Dermis lymphatic vessel endothelial cell (primary cell): ENCODE measurements at places on chromosomes 3 and 15. TPM values are rescaled to one million over a fixed set of nuclear protein-coding genes. Genes with fewer than 3 reads are reported as not detected.

The NDN gene
- total RNA-seq = 29.0 and 48.8 TPM in 2 replicates

The MED12L gene
- total RNA-seq = under 0.01 and 0.17 TPM in 2 replicates

The TMEM42 gene
- 7.5 and 8.5 TPM in 2 replicates for total RNA-seq

The GPR171 gene
- total RNA-seq = not detected in 2 replicates

The ARPIN gene
- 10.6 and 12.4 TPM in 2 replicates for total RNA-seq

The SLC28A2 gene
- not detected in 2 replicates for total RNA-seq

The PIGZ gene
- total RNA-seq = 2.7 and 3.1 TPM in 2 replicates

The SLC6A6 gene
- 6.7 and 12.4 TPM in 2 replicates for total RNA-seq

The CLEC3B gene
- total RNA-seq = 0.43 and 0.65 TPM in 2 replicates

The PAK2 gene
- 82.7 and 92.3 TPM in 2 replicates for total RNA-seq

The CPNE4 gene
- not detected in 2 replicates for total RNA-seq

The NR1I2 gene
- not detected in 2 replicates for total RNA-seq

The IL17RD gene
- total RNA-seq = 0.22 and 1.0 TPM in 2 replicates

The C3orf20 gene
- under 0.01 TPM in 2 replicates for total RNA-seq

The SOX2 gene
- not detected in 2 replicates for total RNA-seq

The STX19 gene
- total RNA-seq = not detected in 2 replicates

The YEATS2 gene
- total RNA-seq = 28.6 and 31.0 TPM in 2 replicates

The QTRT2 gene
- 26.0 and 26.7 TPM in 2 replicates for total RNA-seq

The SNUPN gene
- 14.2 and 16.9 TPM in 2 replicates for total RNA-seq

The ITPKA gene
- 0.09 and 0.11 TPM in 2 replicates for total RNA-seq
